ENCODE measurements at places on chromosomes 2 and 18.

DNA sequence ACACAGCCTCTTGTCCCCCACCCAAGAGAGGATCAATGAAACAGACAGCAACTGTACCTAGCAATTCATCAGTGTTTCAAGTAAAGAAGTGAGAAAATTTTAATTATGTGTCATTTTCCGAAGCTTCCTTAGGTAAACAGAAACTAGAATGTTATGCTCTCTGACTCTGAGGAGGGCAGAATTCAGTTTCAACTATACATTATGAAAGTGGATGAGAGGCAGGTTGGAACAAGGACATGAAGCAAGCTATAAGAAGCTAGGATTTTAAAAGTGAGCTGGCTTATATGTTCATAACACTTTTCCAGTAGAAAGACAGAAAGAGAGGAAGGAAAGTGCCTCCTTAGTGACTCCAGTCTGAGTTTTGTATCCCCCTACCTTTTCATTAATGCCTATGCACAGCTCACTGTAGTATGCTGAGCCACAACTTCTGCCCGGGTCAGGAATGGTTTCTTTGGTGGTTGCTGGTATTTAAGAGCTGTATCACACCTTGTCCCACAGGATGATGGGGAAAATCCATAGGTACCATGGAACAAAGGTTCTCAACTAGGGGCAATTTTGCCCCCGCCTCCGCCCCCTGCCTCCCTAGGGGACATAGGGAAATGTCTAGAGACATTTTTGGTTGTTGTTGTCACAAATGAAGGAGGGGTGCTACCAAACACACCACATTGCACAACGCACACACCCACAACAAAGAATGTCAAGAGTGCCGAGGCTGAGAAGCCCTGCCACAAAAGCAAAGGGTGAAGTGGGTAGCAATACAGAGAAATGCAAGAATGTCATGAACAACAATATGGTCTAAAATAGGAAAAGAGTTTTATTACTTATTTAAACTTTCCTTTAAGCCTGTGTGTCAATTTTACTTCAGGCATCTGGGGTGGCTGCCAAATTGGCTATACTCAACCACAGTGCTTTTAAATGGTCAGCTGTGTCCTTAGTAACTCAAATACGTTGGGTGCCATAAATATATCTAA is 161.0 kb upstream of the ZFP36L2 start:
- DNase-seq, result no peak

DNA sequence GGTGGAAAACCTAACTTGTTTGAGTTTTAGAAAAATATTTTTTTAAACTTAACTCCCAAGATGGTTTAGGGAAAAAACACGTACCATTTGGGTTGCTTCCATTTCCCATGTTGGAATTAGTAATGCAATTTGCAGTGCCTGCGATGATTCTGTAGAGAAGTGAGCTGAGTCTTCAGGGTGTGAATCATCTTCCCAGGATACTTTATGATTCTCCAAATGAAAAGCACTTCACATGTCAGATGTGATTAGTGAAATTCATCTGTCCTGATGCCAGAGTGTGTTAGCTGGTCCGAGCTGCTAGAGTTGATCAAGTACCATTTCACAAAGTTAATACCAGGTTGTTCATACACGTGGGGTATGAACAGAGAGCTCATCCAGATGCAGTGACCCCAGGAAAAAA is 59.1 kb downstream of the ACOXL start:
- no peak for DNase-seq

DNA sequence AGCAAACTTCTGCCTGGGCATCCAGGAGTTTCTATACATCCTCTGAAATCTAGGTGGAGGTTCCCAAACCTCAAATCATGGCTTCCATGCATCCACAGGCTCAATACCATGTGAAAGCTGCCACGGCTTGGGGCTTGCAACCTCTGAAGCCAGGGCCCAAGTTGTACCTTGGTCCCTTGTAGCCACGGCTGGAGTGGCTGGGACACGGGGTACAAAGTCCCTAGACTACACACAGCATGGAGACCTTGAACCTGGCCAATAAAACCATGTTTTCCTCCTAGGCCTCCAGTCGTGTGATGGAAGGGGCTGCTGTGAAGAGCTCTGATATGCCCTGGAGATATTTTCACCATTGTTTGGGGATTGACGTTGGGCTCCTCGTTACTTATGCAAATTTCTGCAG is 43.4 kb upstream of the GALNT13 start:
- DNase-seq, result no peak

- DNase-seq, result no peak
Observed at GRCh38 chr2:7071916-7072556, 154.8 kb downstream of the RNF144A start.

DNA sequence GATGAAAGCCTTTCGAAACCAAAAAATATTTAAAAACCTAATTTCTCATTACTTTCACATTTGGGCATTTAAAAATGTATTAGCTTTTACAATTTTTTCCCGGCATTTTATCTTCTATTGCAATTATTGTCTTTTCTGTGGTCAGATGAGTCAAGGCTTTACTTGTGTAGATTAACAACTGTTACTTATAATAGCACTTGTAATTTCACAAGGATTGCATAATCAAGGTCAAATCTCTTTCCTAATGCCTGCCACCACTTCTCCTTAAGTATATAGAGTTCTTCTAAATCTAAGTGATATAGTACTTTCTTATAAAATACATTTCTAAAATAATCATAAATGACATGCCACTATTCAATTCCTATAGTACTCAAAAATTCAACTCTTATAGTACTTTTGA is 67.2 kb downstream of the SLC8A1 start:
- no peak for DNase-seq

GRCh38 chr2:237650455-237650850 is 23.1 kb downstream of the LRRFIP1 start:
- DNase-seq, result no peak

DNA sequence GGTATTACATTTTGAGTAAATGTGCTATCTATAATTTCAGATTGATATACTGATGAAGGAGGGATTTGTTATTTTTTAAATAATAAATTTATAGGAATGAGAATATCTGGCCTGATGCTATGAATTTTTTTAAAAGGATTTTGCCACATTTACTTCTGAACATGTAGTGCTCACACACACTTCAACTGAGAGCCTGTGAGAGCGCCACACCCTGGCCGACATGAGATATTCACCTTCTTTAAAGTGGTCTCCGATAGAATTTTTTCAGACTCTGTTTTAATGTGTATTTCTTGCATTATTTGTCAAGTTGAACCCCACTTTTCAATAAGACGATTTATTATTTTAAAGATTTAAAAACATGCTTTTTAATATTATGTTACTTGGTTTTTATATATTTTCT is 813.3 kb downstream of the DCC start:
- no peak for DNase-seq

DNA sequence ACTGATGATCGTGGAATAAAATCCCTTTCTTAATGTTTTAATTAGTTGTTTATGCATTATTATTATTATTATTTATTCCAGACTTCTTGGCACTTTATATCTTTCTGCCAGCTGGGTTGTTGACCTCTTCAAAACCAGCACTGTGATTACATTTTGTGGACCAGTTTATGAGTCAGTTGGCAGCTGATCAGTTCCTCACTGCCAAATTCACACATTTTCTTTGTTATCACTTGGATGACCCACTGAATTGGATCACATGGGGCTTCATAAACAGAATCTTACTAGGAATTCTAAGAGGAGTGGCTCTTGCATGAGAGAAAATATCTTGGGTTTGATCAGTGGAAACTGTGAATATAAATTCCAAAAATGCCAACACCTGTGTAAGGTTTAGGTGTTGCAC is 321.8 kb upstream of the SPRED2 start:
- DNase-seq, result no peak

- no peak for DNase-seq
Observed at GRCh38 chr2:111711270-111711669, 172.7 kb downstream of the ANAPC1 start.

GRCh38 chr18:10419420-10420103 is 34.9 kb upstream of the APCDD1 start:
- DNase-seq, result no peak

DNA sequence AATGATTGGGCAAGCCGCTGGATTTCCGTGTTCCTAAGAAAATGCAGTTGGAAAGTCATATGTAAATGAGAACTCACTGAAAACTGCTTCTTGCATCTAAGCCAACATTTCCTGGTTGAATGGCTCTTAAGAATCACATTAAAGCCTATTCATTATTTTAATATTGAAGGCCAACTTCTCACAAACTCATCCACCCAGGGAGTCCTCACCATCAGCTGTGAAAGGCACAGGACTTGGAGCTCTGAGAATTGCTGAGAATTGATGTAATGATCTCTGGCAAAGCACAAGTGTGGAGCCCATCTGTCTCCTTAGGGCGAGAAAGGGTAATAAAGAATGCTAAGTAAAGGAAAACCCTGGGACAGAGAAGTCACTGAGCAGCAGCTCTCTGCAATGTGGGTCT is 55.9 kb upstream of the APCDD1 start:
- no peak for DNase-seq

GRCh38 chr2:127884436-127884835 is 1.3 kb downstream of the AMMECR1L start:
- no peak for DNase-seq

- DNase-seq, result no peak
Observed at GRCh38 chr18:6010284-6010683, 115.0 kb upstream of the TMEM200C start.

- DNase-seq, result no peak
Observed at GRCh38 chr18:55141318-55141717, 182.1 kb upstream of the CCDC68 start.

- DNase-seq, result peak; percentile 19
Observed at GRCh38 chr2:20015482-20016083, 3.1 kb upstream of the MATN3 start.

- no peak for DNase-seq
Observed at GRCh38 chr2:219596954-219597551, 604 bp upstream of the STK11IP start.

GRCh38 chr18:26765498-26765897 is 100.0 kb downstream of the AQP4 start:
- no peak for DNase-seq

DNA sequence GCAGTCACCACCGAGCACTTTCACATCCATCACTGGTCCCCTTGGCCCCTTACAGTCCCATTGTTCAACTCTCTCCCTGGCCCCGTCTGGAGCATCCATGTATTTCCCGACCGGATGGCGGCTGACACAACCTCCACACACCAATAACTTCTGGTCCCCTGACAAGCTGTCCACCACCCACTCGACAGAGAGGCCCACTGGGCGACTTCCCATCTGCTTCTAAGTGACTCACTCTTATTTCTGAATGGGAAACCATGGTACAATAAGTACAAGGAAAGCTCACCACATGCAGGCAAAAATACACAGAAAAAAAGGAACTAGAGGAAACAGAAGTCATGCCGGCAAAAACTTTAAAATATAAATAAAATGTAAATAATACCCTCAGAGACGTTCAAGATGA is 82.9 kb upstream of the RAB12 start:
- DNase-seq, result no peak

DNA sequence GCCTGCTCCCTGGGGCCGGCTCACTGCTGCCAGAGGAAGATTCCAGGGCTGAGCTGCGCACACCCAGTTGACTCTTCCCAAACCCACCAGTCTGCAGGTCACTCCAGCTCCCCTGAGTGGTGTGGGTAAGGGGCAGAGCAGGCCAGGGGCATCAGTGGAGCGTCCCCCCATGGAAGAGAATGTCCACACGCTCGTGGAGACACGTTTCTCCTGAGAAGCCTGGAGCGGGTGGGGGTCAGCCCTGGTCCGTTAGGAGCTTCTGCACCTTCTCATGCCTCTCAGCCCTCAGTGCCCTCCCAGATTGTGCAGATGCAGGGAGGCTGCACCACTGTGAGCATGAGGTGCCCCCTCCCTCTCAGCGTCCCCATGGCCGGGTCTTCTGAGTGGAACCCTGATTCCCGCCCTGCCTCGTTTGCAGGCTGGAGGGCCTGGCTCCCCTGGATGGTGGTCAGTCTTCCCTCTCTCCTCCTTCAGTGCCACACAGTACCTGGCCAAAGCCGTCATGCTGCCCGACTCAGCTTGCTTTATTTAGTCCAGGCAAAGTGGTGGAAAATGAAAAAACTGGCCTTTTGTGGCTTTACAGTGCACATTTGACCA is 37.0 kb downstream of the TWIST2 start:
- DNase-seq, result no peak

DNA sequence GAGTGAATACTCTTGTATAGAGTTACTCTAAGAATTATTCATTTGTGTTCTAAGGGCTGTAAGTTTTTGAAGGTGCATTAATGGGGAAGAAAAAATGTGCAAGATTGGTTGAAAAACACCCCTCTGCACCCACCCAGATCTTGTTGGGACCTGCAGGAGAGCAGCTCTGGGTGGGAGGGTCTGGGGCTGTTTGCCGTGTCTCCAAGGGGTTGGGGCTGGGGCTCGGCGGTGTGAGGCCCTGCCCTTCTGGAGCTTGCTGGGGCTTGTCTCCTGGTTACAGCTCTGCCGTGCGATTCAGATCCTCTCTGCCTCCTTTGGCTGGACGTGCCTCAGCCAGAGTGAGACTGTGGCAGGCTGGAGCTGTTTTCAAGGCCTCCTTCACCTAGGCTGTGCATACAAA is 26.1 kb downstream of the IGFBP2 start:
- no peak for DNase-seq

- no peak for DNase-seq
Observed at GRCh38 chr2:217652761-217653639, 349.8 kb downstream of the TNS1 start.

- DNase-seq, result peak; percentile 77
Observed at GRCh38 chr2:10832203-10832936, 19.8 kb upstream of the PDIA6 start.

DNA sequence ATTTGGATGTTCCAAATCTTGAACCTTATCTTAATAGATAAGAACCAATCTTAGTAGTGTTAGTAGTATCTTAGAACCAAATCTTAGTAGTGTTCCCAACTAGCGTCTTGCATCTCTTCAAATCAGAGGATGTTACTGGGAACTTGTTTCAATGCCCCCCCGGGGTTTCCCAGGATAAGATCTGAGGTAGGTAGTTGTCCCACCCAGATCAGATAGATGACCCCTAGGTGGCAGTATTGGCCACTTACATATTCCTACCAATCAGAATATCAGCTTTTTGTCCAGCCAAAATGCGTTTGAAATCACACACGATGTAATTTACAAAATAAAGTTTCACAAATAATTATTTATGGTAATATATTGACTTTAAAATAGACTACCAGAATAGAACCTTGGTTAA is 314.8 kb downstream of the MBD2 start:
- no peak for DNase-seq

GRCh38 chr2:235970204-235971040 is 197.8 kb downstream of the GBX2 start:
- DNase-seq, result no peak

DNA sequence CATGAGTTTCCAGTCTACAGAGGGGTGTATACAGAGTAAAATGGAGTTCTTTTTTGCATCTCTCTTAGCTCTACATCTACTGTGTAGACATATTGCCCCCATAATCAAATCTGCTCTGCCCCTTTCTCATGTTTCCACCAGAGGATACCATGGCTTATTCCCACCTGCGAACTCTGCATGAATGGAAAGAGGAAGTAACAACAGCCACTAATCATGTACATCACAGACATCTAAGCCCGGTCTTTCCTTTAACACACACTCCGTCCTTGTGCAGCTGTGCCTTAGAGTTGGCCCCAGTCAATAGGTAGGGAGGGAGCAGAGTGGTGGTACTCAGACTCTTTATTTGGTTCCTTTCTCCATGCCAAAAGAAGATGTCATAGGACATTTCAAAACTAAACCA is 147.3 kb upstream of the NRP2 start:
- DNase-seq, result no peak

- DNase-seq, result no peak
Observed at GRCh38 chr2:104004821-104005220, 849.1 kb upstream of the POU3F3 start.

Data from NCI-H1105 (cell line).